ENCODE measurements at places on chromosomes 7 and 10. TPM values are rescaled to one million over a fixed set of nuclear protein-coding genes. Genes with fewer than 3 reads are reported as not detected.

TUBB8 gene
- not detected for total RNA-seq

C10orf71 gene
- total RNA-seq: not detected

PLPP4 gene
- total RNA-seq: 2.1 TPM

CDK14 gene
- total RNA-seq: 45.1 TPM

All from hair follicle dermal papilla cell (primary cell).